ENCODE measurements at places on chromosomes 7 and 10.
A peak's percentile ranks its signal among the peaks of the same experiment; 100 is the strongest.

GRCh38 chr7:36905841-36906240 is 181.5 kb upstream of the AOAH start:
- no peak for DNase-seq

GRCh38 chr7:159046300-159046699 is 98.4 kb downstream of the VIPR2 start:
- no peak for DNase-seq

DNA sequence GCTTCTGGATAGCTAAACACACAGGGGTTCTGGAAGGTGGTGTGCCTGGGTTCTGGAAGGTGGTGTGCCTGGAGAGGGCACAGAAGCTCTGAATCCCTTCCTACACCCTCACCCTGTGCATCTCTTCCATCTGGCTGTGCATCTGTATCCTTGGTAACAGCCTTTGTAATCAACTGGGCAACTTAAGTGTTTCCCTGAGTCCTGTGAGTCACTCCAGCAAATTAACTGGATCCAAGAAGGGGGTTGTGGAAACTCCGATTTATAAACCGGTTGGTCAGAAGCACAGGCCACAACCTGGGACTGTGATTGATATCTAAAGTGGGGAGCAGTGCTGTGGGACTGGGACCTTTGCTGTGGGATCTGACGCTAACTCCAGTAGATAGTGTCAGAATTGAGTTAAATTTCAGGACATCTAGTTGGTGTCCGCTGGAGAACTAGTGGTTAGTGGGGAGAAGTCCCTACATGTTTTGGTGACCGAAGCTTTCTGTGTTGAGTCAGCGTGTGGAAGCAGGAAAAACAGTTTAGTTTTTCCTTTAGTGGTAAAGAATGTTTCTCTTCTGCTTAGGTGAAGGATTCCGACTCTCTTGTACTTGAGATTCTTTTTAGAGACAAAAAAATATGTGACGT is 228.1 kb downstream of the BMPER start:
- DNase-seq, result no peak

DNA sequence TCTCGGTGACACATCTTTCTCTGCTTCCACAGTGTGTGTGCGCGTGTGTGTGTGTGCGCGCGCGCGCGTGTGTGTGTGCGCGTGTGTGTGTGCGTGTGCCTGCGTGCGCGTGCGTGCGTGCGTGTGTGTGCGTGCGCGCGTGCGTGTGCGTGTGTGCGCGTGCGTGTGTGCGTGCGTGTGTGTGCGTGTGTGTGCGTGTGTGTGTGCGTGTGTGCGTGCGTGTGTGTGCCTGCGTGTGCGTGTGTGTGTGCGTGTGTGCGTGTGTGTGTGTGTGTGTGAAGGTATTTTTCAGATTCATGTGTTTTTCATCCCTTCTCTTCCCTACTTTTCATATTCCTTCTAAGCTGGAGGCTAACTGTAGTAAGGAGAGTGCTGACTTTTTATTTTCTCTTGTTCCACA is 148.4 kb downstream of the CREB5 start:
- DNase-seq, result no peak

- no peak for DNase-seq
Measured at GRCh38 chr10:102421507-102421756, 796 bp downstream of the FBXL15 start.

- peak; percentile 27 for DNase-seq
Measured at GRCh38 chr7:82443547-82444219, at the start of gene CACNA2D1. Gene CACNA2D1, minus strand, starts transcription at chr7:82443777.
